NCI-H1436 treated with DMSO at 0.1 percent for 48 hours (cell line): ENCODE measurements at places on chromosomes 5 and 9.

DNA sequence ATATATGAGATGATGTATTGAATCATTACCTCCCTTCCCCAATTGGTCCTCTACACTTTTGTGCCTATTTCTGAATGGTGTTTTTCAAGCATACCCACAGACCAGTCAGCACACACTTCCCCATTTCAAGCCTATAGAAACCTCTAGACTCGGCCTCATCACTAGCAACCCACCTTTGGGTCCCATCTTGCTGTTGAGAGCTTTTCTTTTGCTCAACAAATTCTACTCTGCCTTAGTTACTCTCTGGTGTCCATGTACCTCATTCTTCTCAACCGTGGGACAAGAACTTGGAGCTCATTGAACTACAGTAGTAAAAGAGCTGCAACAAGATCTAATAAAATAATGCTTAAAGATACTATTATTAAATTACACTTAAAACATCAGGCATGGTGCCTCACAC, 49.0 kb upstream of the KDM4C start:
- DNase-seq: no peak

GRCh38 chr9:110142253-110142652, 65.7 kb downstream of the C9orf152 start:
- DNase-seq: no peak

DNA sequence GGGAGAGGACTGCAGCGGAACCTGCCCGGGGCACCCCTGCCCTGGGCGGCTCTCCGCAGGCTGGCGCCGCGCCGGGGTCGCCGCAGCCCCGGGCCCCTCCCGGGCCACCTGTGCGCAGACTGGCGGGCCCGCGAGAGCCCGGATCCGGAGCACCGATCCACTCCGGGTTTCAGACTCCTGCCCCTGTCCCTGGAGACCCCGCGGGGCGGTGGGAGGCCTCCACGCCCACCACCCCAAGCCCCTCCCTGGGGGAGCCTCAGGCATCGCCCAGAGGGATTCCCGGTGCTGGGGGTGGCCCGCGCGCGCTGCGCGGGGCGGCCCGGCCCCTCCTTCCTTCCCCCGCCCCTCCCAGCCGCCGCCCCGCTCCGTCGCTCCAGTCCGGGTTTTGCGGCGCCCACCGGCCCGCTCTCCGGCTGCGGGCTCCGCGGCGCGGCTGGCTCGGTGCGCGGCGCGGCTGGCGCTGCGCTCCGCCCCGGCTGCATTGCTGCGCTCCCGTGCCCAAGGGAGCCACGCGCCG, at the start of gene UNC5A:
Gene UNC5A, plus strand, starts transcription at position 479 of the 517 bp plus-strand sequence. CDS start 192 bp downstream, outside the sequence.
- no peak for DNase-seq

GRCh38 chr9:120688758-120689157, 25.5 kb downstream of the MEGF9 start:
- no peak for DNase-seq

DNA sequence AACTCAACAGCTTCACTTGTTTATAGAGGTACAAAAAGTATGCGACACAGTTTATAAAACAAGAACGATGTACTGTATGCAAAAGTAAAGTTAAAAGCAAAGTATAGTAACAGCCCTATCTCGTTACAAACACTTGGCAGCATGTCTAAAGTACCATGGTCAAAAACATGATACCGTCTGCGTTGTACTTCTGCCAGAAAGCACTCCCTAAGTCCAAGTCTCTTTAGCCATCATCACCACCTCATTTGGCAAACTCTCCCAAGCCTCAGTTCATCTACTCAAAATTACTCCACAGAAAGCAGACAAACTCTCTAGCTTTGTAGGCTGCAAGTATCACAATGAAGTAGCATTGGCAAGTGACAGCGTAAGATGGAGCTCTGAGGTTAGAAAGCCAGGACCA, 73.4 kb downstream of the NFIB start:
- no peak for DNase-seq

- DNase-seq: no peak
These were observed 53.0 kb downstream of the CDC14B start for GRCh38 chr9:96566498-96567202.

DNA sequence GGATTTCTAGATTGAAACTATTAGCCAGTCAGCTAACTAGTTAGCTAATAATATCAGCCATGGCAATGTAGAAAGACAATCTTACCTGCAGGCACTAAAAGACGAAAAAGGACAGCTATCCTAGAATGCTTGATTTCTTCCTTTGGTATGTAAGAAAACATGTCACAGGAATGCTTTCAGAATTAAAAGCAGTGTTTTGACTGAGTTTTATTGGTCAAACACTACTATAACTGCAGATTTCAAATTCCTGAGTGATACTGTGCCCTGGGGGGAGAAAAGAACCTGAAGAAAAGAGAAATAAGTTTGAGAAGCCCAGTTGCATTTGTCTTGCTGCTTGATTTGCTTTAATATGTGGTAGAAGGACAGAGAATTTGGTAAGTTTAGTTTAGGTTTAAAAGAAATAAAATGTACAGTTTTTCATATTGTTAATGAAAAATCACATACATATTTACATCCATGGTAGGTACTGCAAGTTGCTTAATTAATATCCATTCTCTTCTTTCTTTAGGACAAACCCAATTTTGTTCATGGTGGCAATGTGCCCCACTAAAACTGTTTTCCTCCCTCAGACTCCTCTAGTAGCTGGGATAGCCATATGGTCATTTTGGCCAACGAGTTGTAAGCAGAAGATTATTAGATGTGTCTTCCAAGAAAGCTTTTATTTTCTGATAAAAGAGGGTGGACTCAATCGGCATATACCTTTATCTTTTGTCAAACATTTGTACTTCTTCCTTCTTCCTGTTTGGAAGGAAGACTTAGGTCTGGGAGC, 4.3 kb upstream of the FAM169A start:
- no peak for DNase-seq

GRCh38 chr9:4750023-4750673, 9.1 kb upstream of the AK3 start:
- no peak for DNase-seq

DNA sequence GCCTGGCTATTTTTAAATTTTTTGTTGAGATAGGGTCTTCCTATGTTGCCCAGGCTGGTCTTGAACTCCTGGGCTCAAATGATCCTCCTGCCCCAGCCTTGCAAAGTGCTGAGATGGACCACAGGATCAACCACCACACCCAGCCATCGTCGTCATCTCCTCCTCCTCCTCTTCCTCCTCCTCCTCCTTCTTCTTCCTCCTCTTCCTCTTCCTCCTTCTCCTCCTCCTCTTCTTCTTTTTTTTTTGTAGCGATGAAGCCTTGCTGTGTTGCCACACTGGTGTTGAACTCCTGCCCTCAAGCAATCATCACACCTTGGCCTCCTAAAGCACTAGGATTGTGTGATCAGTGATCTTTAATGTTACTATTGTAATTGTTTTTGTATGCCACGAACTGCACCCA, 49.4 kb upstream of the ERBIN start:
- no peak for DNase-seq
